ENCODE measurements at places on chromosomes 7 and 10.

DNA sequence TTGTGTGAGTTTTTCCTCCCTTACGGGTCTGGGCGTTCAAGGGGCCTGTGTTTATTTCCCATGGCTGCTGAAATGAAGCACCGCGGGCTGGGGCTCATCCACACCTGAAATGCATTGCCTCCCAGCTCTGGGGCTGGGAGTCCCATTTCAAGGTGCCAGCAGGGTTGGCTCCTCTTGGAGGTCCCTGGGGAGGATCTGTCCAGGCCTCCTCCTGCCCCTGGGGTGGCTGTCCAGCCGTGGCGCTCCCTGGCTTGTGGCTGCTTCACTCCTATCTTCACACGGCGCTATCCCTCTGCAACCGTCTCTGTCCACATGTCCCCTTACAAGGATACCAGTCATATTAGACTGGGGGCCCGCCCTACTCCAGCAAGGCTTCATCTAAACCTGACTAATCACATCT is 41.1 kb upstream of the CNPY1 start:
- no peak for DNase-seq

DNA sequence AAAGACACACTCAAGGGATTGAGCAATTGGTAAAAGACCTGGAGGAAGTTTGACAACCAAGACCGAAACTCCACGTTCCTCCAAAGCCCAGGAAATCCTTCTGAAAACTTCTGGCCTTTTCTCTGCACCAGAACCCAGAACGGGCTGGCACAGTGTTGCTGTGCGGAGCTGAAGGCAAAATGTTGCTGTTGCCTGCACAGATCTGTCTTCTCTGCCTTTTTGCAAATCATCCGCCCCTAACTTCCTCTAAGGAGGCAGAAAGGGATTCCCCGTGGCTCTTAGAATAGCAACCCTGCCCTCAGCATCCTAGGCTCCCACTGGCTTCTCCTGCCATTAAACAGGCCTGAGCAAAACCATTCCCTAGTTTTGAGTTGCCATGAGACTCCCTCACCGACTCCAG is 44.9 kb downstream of the FIGNL1 start:
- DNase-seq = no peak

DNA sequence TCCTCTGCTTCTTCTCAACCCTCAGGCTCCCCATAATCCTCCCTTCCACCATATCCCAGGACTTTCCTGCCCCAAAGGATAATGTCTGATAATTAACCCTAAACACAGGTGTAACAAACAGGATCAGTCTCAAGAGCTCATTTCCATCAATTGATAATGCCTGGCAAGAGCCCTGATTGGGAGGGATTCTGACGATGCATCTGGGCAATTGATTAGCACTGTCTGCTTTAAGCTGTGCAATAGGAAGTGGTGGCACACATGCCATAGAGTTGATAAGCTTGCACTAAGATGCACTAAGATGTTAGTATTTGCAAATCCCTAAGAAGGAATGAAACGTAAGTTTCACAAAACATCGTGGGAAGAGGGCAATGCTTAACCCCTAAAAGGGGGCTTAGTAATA is 27.4 kb upstream of the EGR2 start:
- no peak for DNase-seq

DNA sequence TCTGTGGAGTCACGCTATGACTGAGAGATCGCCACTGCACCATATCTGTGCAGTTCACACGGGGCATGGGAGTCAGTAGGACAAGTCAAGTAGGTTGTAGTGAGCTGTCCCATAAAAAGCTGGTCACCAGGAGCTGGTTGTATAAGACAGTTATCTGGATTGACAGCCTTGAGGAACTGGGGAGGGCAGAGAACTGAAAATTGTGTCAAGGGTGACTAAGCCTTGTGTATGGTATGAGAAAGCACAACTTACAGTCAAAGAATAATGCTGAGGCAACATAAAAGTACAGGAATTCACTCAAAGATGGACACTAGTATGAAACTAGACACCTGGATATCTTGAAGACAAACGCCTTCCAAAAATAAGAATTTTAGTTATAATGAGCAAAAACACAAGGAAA is 564.9 kb downstream of the POM121L12 start:
- no peak for DNase-seq

DNA sequence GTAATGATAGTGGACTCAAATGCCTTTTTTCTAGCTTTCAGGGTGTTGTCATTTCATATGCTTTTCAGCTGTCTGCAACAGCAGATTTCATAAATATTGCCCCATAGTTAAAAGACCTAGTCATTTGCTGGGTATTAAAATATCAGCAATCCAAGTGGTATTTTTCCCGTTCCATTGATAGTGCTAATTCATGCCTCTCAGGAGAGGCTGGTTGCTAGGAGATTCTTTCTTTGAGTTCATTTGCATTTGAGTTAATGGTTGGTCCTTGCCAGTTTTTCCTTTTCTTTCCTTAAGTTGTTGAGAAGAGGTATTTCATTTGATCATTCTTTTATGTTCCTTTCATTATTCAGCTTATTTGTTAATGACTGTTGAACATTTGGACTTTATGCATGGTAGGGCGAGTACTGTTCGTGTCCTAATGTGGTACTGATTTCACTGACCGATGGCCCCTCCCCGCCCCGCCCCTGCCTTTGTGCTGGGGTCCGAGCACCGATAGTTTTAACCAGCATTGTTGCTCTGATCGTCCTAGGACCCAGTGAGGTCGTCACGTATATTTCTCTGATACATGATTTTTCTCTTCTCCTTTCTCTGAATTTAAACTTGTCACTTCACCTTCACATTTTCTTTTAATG is 128.6 kb downstream of the CCNY start:
- no peak for DNase-seq

DNA sequence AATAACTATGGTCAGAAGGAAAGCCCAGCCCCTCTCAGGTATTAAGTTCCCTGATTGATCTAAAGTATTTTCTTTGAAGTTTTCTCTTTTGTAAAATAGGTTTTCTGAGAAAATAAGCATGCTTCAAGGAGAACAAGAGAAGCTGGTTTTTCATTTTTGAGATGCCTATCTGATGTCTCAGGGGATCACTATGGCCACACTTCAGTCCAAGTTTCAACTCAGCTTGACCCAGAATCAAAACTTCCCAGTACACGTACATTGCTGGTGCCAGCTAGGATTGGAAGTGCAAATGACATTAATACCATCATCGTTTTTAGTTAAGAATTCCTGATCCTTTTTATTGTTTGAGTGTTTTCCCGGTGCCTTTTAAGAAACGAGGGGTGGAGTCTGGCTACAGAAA is 7.2 kb downstream of the ITIH5 start:
- DNase-seq = no peak

DNA sequence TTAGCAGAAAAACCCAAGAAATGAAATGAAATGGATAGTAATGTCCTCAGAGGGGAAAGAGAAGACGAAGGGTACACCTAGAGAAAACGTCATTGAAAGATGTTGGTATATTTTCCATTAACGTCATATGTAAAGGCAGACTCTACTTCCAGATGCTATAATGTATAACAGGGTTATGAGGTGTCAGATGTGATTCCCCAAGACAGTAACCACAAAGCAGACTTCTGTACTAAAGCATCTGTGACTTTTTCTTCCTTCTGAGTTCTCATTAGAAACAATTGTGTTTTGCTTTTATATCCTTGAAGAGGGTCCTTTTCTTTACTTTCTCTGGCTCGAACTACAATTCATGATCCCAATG is 37.4 kb downstream of the LRRC72 start:
- DNase-seq = no peak

Data from neural crest cell (in vitro differentiated cells).